ENCODE measurements at places on chromosomes 16 and 17.

DNA sequence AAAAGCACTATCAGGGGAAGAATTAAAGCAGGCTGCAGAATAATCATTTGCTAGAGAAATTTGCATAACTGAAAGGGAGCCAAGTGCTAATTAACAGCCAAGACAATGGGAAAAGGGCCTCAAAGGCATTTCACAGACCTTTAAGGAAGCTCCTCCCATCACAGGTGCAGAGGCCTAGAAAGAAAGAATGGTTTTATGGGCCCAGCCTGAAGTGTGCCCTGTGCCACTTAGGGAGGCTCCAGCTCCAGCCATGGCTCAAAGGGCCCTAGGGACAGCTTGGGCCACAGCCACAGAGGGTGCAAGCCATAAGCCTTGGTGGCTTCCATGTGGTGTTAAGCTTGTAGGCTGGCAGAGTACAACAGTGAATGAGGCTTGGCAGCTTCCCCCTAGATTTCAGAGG, 50.1 kb downstream of the RNF112 start:
- DNase-seq, result no peak

GRCh38 chr17:19753661-19754463, 5.8 kb upstream of the ALDH3A1 start:
- DNase-seq, result peak; percentile 17

DNA sequence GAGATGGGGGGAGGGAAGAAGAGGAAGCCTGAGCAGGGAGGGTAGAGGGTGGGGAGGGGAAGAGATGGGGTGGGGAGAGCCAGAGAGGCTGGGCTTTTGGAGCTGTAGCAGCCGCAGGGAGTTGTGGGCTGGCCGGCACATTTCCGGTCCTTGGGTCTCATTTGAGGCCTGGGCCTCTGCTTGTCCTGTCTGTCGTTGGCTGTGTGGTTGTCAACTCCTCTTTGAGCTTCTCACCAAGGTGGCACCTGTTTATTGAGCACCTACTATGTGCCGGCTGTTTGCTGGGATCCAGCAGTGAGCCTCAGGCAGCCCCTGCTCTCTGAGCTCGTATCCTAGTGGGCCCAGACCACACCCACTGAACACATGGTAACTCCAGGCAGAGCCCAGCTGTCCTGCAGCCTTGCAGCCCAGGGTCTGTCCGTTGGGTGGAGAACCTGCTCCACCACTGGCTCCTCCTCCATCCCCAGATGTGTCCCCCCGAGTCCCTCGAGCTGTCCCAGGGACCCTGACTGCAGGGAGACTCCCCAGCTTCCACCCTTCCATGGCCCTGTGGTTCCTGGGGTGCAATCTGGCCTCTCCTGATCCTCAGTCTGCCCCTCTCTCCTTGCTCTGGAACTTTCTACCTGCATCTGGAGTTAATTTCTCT, 164.9 kb downstream of the IRF8 start:
- DNase-seq, result no peak

- no peak for DNase-seq
Observed at GRCh38 chr17:43928609-43929008, 13.7 kb downstream of the PPY start.

GRCh38 chr17:33964344-33964979, 290.6 kb upstream of the CCL2 start:
- peak; percentile 70 for DNase-seq

DNA sequence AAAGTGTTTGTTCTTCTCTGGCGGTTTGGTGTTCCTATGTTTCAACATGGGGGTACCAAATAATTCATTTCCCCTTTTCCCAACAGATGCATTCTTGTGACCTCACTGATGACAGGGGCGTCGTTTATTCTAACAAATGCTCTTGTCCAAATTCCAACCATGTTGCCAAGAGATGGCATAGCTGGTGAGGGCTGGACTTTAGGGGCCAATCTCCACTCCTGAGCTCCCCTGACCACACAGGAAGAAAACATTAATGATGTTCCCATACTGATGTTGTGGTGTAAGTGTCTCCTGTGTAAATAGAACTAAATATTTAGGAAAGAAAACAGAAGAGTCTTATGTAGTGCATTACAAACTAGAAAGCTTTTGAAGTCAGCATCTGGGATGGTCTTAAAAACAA, 431.6 kb downstream of the CDH13 start:
- no peak for DNase-seq

DNA sequence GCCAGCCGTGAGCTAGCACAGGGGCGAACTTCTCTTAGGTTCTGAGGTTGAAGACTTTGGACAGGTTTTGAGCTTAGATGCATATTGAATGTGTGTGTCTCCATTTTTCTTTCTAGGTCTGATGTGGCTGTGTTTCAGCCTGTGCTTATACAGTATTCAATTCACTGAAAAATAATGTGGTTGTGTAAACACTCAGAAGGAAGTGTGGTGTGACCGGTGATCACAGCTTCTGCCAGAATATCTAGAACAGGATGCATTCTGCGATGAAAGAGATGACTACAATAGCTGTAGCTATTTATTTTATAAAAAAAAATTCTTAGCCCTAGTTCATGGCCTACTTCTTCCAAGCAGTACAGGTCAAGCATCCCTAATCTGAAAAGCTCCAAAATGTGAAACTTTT, 64.4 kb downstream of the MAP2K6 start:
- no peak for DNase-seq

DNA sequence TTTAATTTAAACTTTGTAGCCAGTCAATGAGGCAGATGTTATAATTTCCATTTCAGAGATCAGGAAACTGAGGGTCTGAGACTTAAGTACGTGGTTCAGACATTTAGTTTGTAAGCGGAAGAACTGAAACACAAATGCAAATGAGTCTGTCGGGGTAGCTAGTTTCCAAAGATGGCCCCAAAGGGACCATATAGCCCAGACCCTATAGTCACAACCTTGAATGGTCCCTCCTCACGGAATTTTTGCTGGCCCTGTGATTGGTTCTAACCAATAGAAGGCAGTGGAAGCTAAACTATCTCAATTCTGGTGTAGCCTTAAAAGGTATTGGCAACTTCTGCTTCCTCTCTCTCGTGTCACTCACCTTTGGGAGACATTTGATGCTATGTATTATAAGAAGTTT, 7.5 kb upstream of the BCO1 start:
- no peak for DNase-seq

- no peak for DNase-seq
Observed at GRCh38 chr17:17502741-17503565, 6.8 kb upstream of the RASD1 start.

- no peak for DNase-seq
Observed at GRCh38 chr16:11307639-11308492, 26.7 kb upstream of the PRM1 start.

- DNase-seq, result no peak
Observed at GRCh38 chr16:15822957-15823356, 33.9 kb downstream of the MYH11 start.

DNA sequence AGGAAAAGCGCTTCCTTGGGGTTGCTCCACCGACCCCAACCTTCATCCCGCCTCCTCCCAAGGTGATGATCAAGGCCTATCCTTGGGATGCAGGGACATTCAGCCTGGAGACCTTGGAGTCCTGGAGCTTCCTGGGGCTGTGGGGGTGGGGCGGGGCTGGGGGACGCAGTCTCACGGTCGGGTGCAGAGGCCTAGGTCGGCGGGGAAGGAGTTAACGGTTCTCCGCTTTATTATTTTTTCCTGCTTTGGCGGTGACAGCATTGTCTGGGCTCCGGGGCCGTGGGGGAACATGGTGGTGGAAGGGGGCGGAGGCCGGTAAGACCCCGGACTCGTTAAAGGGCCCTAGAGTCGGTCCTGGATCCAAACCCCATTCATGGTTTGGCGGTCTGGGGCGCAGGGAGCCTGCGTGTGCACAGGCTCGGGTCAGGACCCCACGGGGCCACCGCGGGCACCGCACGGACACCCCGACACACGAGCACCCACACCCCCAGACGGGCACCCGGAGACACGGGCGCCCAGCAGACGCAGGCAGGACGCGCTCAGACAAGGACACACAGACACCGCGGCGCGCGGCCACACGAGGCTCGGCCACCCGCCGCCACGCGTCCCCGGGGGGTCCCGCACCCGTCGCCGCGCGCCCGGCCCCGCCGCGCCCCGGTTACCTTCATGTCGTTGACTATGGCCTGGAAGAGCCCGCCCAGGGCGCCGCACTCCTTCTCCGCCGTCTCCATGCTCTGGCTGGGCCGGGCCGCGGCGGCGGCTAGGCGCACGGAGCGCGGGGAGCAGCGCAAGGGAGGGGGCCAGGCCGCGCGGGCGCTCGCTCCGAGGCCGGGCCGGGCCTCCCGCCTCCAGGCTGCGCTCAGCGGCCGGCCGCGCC, 554 bp downstream of the MTSS2 start:
- no peak for DNase-seq

- no peak for DNase-seq
Observed at GRCh38 chr16:84768808-84769197, 51.0 kb upstream of the CRISPLD2 start.

- DNase-seq, result peak; percentile 52
Observed at GRCh38 chr17:79838522-79839274, 542 bp downstream of the CBX4 start.

GRCh38 chr16:68190736-68191510, 45.0 kb downstream of the ESRP2 start:
- DNase-seq, result no peak

DNA sequence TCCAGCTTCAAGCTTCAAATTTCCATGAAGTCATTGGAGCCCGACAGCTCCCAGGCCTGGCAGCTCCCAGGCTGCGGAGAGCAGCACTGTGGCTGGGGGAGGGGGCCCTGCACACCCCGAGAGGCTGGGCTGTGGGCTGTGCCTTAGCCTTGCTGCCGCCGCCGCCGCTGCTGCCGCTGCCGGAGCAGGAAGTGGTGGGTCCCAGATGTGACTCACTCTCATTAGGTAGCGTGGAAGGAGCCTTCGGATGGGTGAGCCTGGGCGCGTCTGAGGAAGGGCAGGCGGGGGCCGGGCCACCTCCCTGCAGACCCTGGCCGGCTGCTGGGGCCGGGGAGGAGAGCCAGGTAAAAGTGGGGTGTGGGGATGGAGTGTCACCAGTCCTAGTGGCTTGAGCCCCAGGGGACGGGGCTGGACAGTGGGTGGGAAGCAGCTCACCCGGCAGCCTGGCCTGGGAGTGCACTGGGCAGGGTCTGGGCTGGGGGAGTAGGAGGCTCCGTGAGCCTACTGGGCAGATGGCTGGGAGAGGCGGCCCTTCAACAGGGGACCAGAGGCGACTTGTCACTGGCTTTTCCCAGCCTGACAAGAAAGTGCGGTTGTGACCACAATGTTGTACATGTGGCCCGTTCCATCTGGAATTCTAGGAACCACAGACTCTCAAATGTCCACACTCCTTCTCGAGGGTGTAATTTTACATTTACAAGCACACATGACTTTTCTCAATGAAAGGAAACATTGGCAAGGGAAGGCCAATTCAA, at the start of gene ADCY7:
Gene ADCY7, plus strand, starts transcription at position 215 of the 755 bp plus-strand sequence. CDS start 21,629 bp downstream, outside the sequence.
- DNase-seq, result peak; percentile 62

- no peak for DNase-seq
Observed at GRCh38 chr17:51402899-51403298, 142.6 kb downstream of the UTP18 start.

- no peak for DNase-seq
Observed at GRCh38 chr16:85279825-85280545, 167.7 kb upstream of the CIBAR2 start.

DNA sequence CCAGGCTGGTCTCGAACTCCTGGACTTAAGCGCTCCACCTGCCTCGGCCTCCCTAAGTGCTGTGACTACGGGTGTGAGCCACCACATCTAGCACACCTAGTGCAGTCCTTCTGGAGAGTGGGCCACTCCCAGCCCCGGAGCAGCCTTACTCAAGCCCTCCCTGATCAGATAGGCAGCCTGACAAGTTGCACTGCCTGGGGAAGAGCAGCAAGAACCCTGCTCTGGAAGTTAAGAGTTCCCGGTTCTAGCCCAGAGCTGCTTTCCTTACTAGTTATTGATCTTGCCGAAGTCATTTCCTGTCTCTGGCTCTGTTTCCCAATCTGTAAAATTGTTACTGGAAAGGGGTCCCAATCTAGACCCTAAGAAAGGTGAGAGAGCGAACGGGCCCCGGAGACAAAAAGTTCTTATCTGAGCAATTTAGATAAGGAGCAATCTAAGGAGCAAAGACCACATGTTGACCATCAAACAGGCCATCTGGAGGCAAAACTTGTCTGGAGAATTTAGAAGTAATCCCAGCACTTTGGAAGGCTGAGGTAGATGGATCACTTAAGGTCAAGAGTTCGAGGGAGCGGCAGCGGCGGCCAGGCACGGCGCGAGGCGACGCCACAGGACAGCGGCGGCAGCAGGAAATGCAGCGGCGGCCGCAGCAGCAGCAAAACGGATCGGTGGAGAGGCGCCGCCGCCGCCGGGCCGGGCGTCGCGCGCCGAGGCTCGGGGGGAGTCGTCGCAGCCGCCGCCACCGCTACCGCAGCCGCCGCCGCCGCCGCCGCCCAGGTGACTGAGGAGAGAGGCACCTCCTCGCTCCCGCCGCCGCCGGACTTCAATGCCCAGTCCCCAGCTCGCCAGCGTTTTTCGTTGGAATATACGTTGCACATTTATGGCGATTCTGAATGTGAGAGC, 4.3 kb upstream of the NAGLU start:
- peak; percentile 47 for DNase-seq

- no peak for DNase-seq
Observed at GRCh38 chr17:75345514-75346167, 56.4 kb upstream of the SLC25A19 start.

- DNase-seq, result no peak
Observed at GRCh38 chr16:24700549-24701392, 28.7 kb upstream of the TNRC6A start.

DNA sequence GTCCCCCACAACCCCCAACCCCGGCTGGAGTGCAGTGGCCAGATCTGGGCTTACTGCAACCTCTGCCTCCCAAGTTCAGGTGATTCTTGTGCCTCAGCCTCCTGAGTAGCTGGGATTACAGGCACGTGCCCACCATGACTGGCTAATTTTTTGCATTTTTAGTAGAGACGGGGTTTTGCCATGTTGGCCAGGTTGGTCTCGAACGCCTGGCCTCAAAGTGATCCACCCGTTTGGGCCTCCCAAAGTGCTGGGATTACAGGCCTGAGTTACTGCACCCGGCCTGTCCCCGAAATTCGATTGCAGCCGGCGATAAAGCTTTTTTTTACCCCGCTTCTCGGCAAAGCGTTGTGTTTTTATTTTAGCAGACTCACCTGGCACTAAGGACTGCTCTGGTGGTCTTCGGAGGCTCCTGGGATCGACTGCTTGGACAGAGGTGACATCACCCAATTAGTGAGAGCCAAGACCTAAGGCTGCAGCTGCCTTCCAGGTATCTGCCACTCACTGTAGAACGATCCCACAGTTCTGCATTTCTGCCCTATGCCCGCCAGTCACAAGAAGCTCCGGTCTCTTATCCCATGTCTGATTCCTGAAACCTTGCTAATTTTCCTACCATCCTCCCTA, 82.2 kb upstream of the ARL4D start:
- no peak for DNase-seq

DNA sequence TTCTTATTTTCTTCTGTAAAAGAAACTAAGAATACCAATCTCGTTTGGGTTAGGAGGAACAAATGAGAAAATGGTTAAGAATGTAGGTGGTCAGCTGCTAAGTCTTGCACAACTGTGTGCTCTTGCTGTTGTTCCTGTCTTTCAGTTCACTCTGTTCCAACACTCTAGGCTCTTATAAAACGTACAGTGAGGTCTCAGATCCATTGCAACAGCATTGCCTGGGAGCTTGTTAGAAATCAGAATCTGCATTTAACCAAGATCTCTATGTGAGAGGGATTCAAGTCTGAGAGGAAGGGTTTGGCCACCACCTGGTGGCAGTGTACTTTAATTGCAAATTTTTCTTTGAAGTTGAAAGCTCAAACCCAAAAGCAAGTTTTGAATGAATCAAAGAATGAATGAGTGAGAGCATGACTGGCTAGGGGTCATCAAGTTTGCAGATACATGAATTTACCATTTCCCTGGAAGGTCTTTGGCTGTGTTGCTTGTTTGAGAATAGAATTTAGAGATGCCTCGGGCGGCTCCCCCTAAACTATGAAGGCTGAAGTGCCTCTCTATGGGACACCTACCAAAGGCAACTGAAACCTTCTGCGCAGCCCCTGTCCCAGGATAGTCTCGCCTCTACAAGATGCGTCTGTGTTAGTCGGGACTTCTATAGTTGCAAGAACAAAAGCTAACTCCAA, 2.5 kb downstream of the ALOX15B start:
- peak; percentile 50 for DNase-seq
